Endothelial cell (in vitro differentiated cells): ENCODE measurements at places on chromosomes 11 and 22. TPM values are rescaled to one million over a fixed set of nuclear protein-coding genes. Genes with fewer than 3 reads are reported as not detected.

GRCh38 chr11:39724404-39724803, 1735.0 kb downstream of the LRRC4C start:
- H3K4me3 ChIP-seq: no peak overlapping the region
- H3K27ac ChIP-seq: no peak overlapping the region
- no peak for DNase-seq
- peaks cover 1% of the 10 kb centered on the region for H3K27me3 ChIP-seq
- peaks cover 6% of the 10 kb centered on the region for H3K4me1 ChIP-seq

The LGALS1 gene
- total RNA-seq: 18.6 TPM

- H3K27ac ChIP-seq: no peak overlapping the region
- H3K36me3 ChIP-seq: no peaks in the 10 kb centered on the region
- peaks cover under 1% of the 10 kb centered on the region for H3K27me3 ChIP-seq
- peaks cover 10% of the 10 kb centered on the region for H3K4me1 ChIP-seq
Measured at GRCh38 chr22:37218771-37219411, 6.6 kb upstream of the SSTR3 start.

DNA sequence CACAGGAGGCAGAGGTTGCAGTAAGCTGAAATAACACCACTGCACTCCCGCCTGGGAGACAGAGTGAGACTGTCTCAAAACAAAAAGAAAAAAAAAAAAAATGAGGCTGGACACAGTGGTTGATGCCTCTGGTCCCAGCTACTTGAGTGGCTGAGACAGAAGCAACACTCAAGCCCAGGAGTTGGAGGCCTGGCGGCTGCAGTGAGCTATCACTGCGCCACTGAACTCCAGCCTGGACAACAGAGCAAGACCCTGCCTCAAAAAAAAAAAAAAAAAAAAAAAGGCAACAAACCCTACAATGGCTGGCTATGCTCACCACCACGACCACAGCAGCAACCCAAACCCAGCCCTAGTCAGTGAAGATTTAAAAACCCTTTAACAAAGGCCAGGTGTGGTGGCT, 8.2 kb downstream of the NAP1L4 start:
- no peak for DNase-seq
- peaks cover 16% of the 10 kb centered on the region for H3K4me1 ChIP-seq
- no peak overlapping the region for H3K27ac ChIP-seq
- H3K27me3 ChIP-seq: peaks cover 1% of the 10 kb centered on the region

GRCh38 chr22:44023404-44024287, 456 bp upstream of the PARVB start:
- H3K4me3 ChIP-seq: peak overlapping the region; percentile 82
- H3K27me3 ChIP-seq: peaks cover 6% of the 10 kb centered on the region
- H3K27ac ChIP-seq: peak overlapping the region; percentile 82
- peaks cover 40% of the 10 kb centered on the region for H3K4me1 ChIP-seq
- peaks cover 4% of the 10 kb centered on the region for H3K36me3 ChIP-seq

The FUT4 gene
- total RNA-seq: 6.3 TPM

DNA sequence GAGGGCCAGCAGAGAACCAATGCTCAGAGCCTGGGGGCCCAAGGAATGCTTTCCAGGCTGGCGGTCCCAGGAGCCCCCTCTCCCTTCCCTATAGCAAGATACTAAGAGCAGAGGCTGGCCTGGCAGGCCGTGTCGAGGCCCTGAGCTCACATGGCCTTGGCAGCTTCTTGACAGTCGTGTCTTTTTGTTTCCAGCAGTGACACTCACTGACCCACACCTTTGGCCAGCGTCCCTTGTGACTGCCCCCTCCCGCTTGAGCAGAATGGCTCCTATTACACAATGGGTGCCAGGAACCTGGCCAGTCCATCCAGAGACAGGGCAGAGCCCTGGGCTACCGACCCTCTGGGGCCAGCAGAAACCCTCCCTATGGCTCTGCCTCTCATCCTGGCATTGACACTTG, 6.4 kb upstream of the CCND1 start:
- peaks cover 5% of the 10 kb centered on the region for H3K27me3 ChIP-seq
- DNase-seq: no peak
- no peak overlapping the region for H3K4me3 ChIP-seq
- peaks cover 4% of the 10 kb centered on the region for H3K4me1 ChIP-seq
- H3K27ac ChIP-seq: no peak overlapping the region

The APOL6 gene
- 0.23 TPM for total RNA-seq

DNA sequence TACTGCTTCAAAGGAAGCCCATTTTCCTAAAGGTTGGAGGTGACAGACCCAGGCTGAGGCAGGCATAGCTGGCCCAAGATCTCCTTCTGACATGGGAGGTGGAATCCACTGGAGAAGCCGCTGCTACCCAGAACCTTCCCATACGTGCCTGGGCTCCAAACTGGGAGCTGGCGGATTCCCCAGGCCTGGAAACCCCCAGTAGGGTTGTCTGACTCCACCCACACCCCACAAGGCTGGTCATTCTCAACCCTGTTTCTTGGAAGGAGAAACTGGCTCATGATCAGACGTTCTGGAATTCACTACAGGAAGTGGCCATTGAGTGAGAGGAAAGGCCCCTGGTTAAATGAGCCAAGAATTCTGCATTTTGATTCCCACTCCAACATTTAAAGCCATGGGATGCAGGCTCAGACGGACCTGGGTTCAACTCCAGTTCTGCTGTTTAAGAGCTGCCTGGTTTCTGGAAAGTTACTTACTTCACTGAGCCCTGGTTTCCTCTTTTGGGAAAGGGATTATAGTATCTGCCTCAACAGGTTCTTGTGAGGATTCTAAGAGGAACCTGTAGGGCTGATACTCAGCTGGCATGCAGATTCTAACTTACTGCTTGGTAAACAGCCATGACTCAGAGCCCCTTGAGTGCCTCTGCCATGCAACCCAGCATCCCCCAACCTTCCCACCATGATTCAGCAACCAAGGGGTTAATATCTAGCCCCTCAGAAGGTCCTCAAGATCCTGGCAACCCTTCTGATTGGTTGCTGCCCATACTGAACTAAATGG, 19.4 kb upstream of the TSKU start:
- peaks cover 30% of the 10 kb centered on the region for H3K4me1 ChIP-seq
- H3K27me3 ChIP-seq: peaks cover 2% of the 10 kb centered on the region
- no peaks in the 10 kb centered on the region for H3K36me3 ChIP-seq

The TREH gene
- not detected for total RNA-seq

DNA sequence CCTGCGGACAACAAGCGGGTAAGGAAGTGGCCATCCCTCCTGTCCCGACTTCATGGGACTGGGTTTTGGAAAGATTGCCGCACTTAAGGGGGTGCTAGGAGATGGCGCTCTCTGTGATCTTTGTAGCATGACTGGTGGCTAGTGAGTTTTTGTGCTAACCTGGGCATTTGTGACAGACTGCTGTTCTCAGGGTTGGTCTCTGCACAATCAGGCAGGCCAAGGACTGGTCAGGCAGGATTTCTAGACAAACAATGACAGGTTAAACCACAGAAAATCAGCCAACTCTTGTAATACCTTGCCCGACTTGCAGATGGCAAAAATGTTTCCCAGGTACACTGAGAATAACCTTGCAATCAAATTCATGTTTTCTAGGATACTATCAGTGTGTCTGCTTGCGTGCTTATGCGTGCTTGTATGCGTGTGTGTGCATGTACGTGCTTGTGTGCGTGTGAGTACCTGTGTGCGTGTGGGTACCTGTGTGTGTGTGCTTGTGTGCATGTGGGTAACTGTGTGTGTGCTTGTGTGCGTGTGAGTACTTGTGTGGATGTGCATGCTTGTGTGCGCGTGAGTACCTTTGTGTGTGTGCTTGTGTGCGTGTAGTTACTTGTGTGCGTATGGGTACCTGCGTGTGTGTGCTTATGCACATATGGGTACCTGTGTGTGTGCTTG, 25.6 kb upstream of the SORL1-AS1 start:
- H3K27ac ChIP-seq: peak overlapping the region; percentile 87
- H3K36me3 ChIP-seq: no peaks in the 10 kb centered on the region
- H3K27me3 ChIP-seq: peaks cover 4% of the 10 kb centered on the region
- H3K4me3 ChIP-seq: peak overlapping the region; percentile 67
- no peak for DNase-seq

The P2RY6 gene
- 0.74 TPM for total RNA-seq

DNA sequence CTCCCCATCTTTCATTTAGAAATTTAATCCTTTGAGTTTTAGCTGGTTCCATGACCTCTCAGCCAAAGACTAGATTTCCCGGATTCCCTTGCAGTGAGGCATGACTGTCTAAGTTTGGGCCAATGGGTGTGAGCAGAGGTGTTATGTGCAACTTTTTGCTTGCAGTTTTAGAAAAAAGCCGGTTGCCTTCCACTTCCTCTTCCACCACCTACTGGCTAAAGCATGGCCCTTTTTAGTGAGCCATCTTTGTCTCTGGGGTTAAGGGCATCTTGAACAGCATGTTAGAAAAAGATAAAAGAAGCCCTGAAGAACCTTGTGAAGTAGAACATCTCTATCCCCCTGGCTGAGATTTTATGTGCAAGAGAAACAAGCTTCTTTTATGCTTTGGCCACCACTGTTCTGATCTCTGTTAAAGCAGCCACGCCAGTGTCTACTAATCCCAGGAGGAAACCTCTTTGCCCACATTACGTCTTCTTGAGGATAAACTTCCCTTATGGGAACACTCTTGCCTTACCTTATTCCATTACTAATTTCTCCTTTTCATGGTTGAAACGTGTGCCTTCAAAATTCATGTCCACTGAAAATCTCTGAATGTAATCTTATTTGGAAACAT, 279.9 kb downstream of the TENM4 start:
- H3K4me1 ChIP-seq: no peaks in the 10 kb centered on the region
- H3K27ac ChIP-seq: no peak overlapping the region
- H3K27me3 ChIP-seq: peaks cover 3% of the 10 kb centered on the region
- no peak overlapping the region for H3K4me3 ChIP-seq
- H3K36me3 ChIP-seq: no peaks in the 10 kb centered on the region

The C22orf42 gene
- total RNA-seq: not detected

GRCh38 chr11:4202749-4203148, 108.2 kb downstream of the RRM1 start:
- H3K4me1 ChIP-seq: peaks cover 3% of the 10 kb centered on the region
- H3K4me3 ChIP-seq: no peak overlapping the region
- DNase-seq: no peak
- no peak overlapping the region for H3K27ac ChIP-seq
- no peaks in the 10 kb centered on the region for H3K36me3 ChIP-seq

DNA sequence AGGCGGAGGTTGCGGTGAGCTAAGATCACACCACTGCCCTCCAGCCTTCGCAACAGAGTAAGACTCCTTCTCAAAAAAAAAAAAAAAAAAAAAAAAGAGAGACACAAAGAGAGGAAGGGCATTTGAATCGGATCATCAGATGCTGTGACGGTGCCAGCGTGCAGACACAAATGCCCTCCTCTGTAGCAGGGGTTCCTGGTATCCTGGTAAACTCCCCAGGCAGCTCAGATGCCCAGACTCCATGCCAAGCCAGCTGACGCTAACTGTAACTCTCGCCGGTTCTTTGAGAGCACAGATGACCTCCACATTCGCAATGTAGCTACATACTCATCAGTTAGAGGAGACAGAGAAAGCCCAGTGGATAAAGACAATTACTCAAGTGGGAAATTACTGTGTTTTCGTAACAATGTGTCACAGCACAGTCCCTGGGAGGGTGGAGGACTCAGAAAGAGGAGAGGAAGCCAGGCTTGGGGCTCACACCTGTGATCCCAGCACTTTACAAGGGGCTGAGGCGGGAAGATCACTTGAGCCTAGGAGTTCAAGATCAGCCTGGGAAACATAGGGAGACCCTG, 153.1 kb downstream of the BRD1 start:
- H3K27me3 ChIP-seq: peaks cover 2% of the 10 kb centered on the region
- no peak overlapping the region for H3K4me3 ChIP-seq
- no peak for DNase-seq

GRCh38 chr11:126359431-126360048, 4.1 kb downstream of the ST3GAL4 start:
- H3K4me1 ChIP-seq: peaks cover 22% of the 10 kb centered on the region
- no peaks in the 10 kb centered on the region for H3K36me3 ChIP-seq
- H3K27ac ChIP-seq: no peak overlapping the region
- no peak for DNase-seq
- H3K4me3 ChIP-seq: no peak overlapping the region

- no peak overlapping the region for H3K4me3 ChIP-seq
- DNase-seq: no peak
- no peak overlapping the region for H3K27ac ChIP-seq
- H3K36me3 ChIP-seq: no peaks in the 10 kb centered on the region
Measured at GRCh38 chr22:39627865-39628562, 57.5 kb downstream of the CACNA1I start.

GRCh38 chr22:26515931-26516330, 3.7 kb upstream of the TFIP11 start:
- H3K27ac ChIP-seq: no peak overlapping the region
- peaks cover 6% of the 10 kb centered on the region for H3K27me3 ChIP-seq
- H3K4me1 ChIP-seq: peaks cover 24% of the 10 kb centered on the region
- DNase-seq: no peak
- H3K36me3 ChIP-seq: no peaks in the 10 kb centered on the region

DNA sequence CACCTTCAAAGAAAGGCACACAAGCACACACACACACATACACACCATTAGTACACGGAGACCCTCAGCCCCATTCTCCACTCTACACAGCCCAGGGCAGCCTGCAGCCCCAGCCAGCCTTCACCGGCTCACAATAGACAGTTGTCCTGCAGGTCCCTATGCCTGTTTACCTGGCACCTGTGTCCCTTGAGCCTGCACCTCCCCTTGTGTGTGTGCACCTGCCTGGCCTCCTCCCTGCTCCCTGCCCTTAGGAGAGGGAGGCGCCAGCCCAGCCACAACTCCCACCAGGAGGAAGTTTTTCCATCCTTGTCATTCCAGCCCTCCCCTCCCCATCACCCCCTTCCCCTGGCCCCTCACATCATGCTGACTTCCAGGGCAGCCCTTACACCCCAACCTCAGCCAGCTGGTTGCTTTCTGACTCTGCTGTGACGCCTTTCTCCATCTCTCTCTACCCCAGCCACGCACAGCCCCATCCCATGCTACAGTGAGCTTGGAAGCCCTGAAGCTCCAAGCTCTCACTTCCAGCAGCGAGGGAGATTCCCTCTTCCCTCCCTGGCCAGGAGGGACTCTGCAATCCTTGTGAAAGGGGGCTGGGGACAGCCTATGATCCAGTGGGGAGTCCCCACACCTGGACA, 4.4 kb downstream of the AHNAK start:
- no peak for DNase-seq
- peaks cover 4% of the 10 kb centered on the region for H3K36me3 ChIP-seq
- H3K27me3 ChIP-seq: peaks cover 36% of the 10 kb centered on the region
- H3K4me1 ChIP-seq: peaks cover 29% of the 10 kb centered on the region
- H3K4me3 ChIP-seq: peak overlapping the region; percentile 80

The KDM4E gene
- total RNA-seq: not detected

The KCNJ5 gene
- total RNA-seq: 0.05 TPM

DNA sequence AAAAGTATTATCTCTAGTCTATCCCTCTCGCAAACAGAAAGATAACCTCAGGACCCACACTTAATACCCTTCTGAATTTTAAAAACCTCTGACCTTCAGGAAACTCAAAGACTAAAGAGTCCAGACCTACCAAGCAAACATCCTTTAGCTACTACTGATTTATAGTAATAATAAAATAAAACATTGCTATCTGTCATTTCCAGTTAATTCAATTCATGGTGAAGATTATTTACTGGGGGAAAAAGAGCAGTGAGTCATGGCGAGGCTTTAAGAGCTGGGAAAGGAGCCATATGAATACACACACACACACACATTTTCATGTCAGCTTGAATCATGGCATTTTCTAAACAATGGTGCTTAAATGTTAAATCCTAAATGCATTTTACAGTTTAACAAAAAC, 87.1 kb downstream of the FAM76B start:
- no peak overlapping the region for H3K27ac ChIP-seq
